ENCODE measurements at places on chromosomes 13 and 19. TPM values are rescaled to one million over a fixed set of nuclear protein-coding genes. Genes with fewer than 3 reads are reported as not detected.

GRCh38 chr13:33016414-33017322, at the start of gene KL:
Gene KL (plus strand): TSS chr13:33016423. CDS start chr13:33016441, 18 bp downstream.
- peaks cover 63% of the 10 kb centered on the region for H3K27me3 ChIP-seq
- H3K27ac ChIP-seq = no peak within 1 kb of the TSS
- DNase-seq = peak; percentile 63

The PDX1 gene
- total RNA-seq = not detected

DNA sequence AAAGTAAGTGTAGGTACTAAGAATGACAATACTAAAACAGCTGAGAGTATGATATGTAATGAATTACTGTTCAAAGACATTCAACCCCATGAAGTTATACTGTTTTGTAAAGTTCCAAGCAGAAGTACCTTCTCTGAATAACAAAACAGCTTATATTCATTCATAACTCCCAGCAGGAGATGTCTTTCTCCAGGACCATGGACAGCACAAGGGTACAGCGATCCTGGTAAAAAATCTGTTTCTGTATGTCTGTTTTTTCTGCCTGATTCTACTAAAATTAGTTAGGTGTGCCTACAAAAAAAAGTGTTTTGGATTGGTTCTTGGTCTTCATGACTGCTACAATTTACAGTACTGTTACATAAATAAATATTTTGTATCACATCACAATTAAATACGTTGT, 172.5 kb upstream of the SLITRK5 start:
- DNase-seq = peak; percentile 42
- no peaks in the 10 kb centered on the region for H3K27me3 ChIP-seq
- no peak overlapping the region for H3K27ac ChIP-seq
- H3K4me1 ChIP-seq = no peaks in the 10 kb centered on the region
- H3K36me3 ChIP-seq = no peaks in the 10 kb centered on the region
- no peak overlapping the region for H3K4me3 ChIP-seq

DNA sequence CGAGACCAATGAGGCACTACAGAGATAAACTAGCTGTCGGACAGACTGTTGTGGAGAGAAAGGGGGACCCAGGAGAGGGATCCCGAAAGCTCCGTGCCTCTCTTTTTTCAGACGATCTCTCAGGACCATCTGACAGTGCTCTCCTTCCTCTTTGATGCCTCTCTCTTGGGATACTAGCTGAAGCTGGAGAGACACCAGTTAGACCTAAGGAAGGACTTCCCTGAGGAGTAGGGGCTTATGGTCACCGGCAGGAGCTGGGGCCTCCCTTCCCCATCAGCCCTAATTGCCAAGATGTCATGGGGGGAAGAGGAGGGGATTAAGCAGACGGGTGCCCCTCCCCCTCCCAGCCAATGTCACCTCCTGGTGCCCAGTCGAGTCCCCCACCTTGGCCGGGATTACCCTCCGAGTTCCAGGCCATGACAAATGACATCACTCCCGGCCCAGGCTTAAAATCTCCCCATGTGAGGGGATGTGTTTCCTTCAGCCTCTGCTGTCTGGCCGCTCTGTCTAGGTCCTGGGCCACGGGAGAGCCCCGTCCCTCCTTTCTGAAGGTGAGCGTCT, at the start of gene CRX:
CRX (plus strand) TSS at position 478 of the 561 bp plus-strand sequence. CDS start 12,507 bp downstream, outside the sequence.
- H3K36me3 ChIP-seq = no peaks in the 10 kb centered on the region
- DNase-seq = no peak
- H3K27ac ChIP-seq = no peak within 1 kb of the TSS
- no peak within 1 kb of the TSS for H3K4me3 ChIP-seq
- no peaks in the 10 kb centered on the region for H3K27me3 ChIP-seq
- peaks cover 12% of the 10 kb centered on the region for H3K4me1 ChIP-seq

All from GM23338 (cell line).